ENCODE measurements at places on chromosomes 11 and 22. TPM values are rescaled to one million over a fixed set of nuclear protein-coding genes. Genes with fewer than 3 reads are reported as not detected.
A peak's percentile ranks its signal among the peaks of the same experiment; 100 is the strongest.

Gene OR51B5
- not detected for total RNA-seq

Gene GSTT2B
- not detected for total RNA-seq

Gene OR52K1
- not detected for total RNA-seq

Gene IL18BP
- total RNA-seq, result 10.3 TPM

Gene RASD2
- total RNA-seq, result not detected

Gene KIF18A
- total RNA-seq, result 42.3 TPM

Gene GRM5
- not detected for total RNA-seq

DNA sequence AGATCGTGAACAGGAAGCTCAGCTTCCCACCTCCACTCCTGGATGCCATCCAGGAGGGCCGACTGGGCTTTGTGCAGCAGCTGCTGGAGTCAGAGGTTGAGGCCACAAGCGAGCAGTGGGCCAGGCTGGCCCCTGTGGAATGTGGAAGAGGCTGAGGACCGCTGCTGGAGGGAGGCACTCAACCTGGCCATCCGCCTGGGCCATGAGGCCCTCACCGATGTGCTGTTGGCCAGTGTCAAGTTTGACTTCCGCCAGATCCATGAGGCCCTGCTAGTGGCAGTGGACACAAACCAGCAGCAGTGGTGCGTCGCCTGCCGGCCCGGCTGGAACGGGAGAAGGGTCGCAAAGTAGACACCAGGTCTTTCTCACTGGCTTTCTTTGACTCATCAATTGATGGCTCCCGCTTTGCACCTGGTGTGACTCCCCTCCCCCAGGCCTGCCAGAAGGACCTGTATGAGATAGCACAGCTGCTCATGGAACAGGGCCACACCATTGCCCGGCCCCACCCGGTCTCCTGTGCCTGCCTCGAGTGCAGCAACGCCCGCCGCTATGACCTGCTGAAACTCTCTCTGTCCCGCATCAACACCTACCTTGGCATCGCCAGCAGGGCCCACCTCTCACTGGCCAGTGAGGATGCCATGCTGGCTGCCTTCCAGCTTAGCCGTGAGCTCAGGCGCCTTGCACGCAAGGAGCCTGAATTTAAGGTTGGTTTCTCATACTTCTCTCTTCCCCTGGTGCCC lies 24.9 kb downstream of the ART5 start:
- DNase-seq, result no peak

DNA sequence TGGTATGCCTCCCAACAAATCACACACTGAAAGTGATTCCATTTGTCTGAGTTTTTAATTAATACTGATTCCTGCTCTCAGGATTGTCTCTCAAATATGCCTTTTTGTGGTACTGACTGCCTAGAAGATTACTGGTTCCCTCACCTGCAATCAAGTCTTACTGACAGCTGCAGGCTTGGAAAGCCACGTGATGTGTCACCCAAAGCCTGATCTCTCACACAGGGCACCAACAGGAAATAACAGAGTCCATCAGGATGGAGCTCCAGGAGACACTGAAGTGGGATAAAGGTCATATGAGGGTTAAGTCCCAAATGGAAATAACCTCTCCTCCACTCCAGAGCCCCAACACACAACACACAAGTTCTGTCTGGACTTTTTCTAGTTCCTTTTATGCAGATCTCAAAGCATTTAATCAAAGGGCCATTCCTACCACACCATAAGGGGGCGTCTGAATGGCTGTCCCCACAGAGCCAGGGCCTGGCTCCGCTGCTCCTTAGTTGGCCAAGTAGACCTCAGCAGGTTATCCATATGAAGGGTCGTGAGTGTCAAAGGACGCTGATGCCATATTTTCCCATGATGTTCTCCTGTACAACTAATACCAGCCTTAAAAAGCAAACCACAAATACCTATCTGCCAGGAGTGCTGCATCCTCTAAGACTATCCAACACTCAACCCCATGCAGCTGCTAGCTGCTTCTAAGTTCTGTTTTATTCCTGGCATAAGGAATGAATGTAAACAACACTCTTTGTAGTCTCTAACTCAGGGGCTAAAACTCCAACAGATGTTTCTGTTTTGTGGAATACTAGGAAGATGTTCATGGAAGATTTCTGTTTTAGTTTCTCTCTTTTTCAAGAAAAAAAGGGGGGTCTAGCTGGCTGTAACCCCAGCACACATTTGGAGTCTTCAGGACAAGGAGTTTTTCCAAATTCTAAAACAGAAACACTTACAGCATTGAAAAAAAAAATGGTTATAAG lies 13.0 kb downstream of the SCUBE2 start:
- no peak for DNase-seq

DNA sequence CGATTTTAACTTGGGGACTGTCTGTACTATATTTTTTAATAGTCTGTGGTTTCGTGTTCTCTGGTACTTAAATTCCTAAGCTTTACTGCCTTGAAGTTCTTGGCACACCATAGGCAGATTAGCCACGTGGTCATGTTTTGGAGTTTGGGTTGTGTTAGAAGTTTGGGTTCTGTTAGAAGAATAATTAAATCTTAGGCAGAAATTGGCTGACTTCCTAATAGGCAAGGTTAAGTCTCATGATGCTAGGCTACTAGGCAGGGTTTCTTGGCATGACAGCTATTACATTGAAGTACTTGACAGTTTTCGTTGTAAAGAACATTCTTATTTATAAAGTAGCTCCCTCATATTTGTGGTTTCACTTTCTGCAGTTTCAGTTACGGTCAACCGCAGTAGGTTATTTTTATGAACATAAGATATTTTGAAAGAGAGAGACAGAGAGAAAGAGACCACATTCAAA lies 30.0 kb upstream of the MMP7 start:
- DNase-seq, result peak; percentile 59

- no peak for DNase-seq
Observed at GRCh38 chr11:30938171-30938570, 352.0 kb upstream of the MPPED2 start.

- no peak for DNase-seq
Observed at GRCh38 chr11:102925988-102926387, 29.5 kb downstream of the MMP13 start.

DNA sequence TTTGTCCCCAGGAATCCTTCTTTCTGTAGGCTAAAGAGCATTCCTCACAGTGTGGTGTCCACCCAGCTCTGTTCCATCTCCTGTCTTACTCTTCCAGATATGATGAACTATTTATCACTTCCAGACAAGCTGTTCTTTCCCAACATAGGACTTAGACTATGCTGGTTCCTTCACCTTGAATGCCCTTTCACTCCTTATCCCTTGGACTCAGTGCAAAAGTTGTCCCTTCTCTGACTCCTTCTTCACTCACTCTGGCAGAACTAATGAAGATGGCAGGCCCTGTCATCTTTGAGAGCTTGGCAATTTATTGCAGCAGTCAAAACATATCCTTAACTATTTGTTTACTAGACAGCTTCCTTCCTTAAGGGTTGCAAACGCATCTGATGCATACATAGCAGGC lies 3.5 kb upstream of the OSBP2 start:
- no peak for DNase-seq

DNA sequence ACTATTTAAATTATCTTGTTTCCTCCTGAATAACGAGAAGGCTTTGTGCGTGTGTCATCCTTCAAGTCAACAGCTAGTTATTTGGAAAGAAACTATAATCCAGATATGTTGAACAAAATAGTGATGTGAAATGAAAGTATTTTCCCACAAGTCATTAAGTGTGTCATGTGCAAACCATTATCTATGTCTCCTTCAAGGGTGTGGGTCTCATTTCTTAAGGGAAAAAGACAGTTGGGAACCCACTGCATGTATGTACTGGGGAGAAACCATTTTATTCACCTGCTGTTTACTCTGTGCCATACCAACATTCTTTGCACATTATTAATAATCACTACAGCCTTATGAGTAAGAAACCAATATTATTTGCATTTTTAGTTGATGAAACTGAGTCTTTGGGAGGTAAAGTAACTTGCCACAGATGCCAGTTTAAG lies 145.3 kb upstream of the CTSC start:
- DNase-seq, result no peak

DNA sequence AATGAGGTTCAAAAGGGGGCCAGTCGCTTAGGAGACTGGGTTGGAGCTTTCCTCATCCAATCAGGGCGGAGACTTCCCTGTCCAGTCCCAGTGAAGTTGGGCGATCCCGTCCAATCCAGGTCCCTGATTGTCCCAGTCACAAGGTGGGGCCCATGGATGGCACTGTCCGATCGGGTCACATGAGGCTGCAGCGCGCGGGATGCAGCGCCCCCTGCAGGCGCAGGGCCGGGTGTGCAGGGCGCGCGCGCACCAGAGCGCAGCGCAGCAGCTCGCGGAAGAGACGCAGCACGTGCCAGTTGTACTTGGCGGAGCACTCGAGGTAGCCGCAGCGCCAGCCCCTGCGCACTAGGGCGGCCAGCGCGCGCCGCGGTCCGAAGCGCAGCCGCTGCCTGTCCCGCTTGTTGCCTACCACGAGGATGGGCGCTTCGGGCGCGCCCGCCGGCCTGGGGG lies 2.3 kb downstream of the RASL10A start:
- DNase-seq, result no peak

- peak; percentile 47 for DNase-seq
Observed at GRCh38 chr22:22111267-22111751, 128.7 kb upstream of the TOP3B start.

DNA sequence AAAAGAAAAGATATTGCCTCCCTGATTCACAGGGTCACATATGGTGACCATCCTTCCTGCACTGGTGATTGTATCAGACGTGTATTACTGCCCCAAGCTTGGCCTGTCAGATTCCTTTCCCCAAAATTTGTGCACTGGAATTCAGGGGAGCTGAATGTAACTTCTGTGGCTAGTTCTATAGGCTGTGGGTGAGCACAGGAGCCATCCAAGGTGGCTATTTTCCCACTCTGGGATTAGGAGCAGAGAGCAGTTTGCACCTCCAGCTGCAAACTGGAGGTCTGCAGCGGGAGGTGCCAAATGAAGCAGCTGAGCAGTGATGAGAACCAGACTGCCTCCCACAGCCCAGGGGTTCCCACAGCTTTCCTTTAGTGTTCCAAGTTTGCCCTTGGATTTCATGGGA lies 124.2 kb upstream of the PITPNB start:
- DNase-seq, result no peak

DNA sequence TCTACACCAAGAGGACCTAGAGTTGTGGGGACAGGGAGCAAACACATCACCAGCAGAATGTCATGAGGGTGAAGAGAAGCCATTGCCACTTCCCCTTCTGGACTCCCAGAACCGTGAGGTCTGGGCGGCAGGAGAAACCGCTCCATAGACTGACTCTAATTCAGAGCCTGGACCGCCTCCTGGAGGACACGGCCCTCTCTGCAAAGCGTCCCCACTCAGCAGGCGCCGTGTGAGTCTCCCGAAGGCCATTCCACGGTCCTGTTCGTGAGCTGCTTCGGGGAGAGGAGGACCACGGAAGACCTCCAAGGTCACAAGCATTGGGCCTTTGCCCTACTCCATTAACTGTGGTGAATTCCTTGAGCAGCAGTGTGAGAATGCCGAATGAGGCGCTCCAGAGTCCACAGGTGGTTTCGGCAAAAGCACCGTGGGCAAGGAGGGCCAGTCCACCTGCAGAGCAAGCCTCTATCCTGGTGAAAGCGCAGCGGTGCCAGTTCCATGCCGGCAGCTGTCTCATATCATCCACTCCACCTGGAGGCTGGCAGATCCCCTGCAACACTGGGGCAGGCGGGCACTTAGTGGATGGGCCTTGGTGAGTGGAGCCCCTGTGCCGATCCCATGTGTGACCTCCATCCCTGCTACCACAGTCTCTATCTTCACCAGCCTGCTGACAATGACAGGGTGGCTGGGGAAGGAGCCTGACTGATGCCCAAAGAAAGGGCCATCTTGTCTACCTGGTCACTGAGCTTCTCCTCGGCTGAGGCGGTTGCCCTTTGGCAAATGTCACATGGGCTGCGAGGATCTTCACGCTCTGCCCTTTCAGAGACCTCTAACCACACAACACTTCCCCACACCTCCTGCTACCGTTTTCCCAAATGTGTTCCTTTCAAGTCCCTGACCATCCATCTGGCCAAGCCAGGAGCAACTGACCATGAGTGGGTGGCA lies 7.5 kb downstream of the C11orf21 start:
- no peak for DNase-seq

DNA sequence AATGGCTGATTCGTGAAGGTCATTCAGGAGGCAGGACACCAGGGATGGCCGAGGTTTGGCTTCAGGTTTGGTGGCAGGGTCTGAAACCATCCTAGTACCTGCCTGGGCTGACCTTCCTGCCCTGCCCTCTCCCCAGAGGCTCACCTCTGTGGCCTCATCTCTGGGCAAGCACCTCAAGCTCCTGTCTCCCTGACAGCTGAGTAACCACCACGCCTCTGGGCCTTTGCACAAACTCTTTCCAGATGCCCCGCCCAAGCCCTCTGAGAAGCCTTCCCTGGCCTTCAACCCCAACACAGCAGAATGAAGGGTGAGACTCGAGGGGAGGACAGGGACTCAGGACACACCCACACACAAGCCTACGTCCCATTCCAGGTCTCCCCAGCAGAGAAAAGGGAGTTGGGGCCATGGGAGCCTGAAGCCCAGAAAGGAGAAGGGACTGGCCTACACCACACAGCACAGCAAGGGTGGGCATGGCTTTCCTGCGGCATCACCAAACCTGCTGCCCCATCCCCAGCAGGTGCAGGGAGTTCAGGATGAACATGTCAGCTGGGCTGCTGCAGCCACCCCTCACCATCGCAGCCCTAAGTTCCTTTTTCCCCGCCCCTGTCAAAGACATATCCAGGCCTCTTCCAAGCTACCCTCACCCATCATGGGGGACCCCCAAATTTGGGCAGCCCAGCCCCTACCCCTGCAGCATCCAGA lies 2.4 kb downstream of the SHISA8 start:
- DNase-seq, result no peak

GRCh38 chr22:27041745-27042310 lies 384.4 kb downstream of the MIAT start:
- DNase-seq, result no peak

- DNase-seq, result no peak
Observed at GRCh38 chr11:2306877-2307500, 5.2 kb downstream of the TSPAN32 start.

DNA sequence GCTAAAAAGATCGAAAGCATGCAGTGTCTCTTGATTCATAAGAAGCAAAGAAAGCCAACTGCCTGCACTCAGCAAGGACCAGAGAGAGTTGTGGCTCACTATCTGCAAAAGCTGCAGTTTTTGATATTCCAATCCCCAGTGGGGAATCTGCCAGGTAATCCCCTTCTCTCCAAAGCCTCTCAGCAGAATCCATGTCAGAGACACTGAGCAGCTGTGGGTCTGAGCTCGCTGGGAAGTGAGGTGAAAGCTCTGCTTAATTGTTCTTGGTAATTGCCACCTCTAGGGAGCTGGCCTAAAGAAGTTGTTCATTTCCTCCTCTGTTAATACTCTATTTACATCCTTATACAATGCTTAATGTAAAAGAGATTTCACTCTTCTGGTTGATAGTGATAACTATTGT lies 261.3 kb upstream of the LRRC4C start:
- no peak for DNase-seq

GRCh38 chr22:31952472-31952871 lies 8.1 kb downstream of the YWHAH start:
- DNase-seq, result no peak

DNA sequence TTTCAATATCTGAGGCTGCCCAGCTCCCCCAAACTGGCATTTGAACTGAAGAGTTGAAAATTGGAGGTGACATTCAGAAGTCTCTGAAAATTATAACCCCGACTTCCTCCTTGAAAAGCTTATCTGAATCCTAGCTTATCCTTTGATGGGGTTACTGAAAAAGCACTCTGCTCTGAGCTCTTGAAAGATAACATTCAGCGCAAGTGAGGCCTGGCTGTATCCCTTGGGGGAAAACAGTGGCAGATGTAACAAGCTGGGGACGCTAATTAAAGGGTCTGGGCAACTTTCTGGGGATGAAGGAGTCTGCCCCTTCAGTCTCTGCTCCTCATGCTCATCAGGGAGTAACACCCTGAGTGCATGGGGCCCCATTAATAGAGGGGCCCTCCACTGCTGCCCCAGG lies 402.0 kb upstream of the CADM1 start:
- DNase-seq, result no peak

- no peak for DNase-seq
Observed at GRCh38 chr11:380095-380480, 10.8 kb downstream of the B4GALNT4 start.

Measured in OCI-LY7 (cell line).